ENCODE measurements at places on chromosomes 7 and 10.

DNA sequence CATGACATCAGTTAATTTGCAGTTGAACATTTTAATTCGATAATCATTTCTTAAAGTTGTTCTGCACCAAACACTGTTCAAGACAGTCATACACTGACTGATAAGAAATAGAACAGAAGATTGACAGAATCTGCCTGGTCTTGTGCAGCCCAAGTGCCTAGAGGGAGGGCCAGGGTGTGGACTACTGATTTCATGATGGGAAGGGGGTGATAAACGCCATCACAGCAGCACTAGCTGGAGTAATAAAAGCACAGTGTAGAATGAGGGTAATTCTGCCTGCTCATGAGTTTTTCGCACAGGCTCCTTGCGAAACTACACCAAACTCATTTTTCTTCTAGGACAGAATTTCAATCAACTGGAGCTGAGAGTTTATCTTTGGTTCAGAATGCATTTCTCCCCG, 270.1 kb downstream of the ARL4A start:
- DNase-seq, result no peak

GRCh38 chr7:50347693-50348092, 43.2 kb downstream of the IKZF1 start:
- no peak for DNase-seq

- DNase-seq, result no peak
Observed at GRCh38 chr7:88146616-88147015, 73.2 kb downstream of the SRI start.

- no peak for DNase-seq
Observed at GRCh38 chr7:114988755-114989375, 67.0 kb downstream of the MDFIC start.

- DNase-seq, result no peak
Observed at GRCh38 chr7:68868978-68869377, 729.3 kb upstream of the AUTS2 start.

GRCh38 chr7:10216462-10216861, 757.2 kb upstream of the PHF14 start:
- DNase-seq, result no peak

DNA sequence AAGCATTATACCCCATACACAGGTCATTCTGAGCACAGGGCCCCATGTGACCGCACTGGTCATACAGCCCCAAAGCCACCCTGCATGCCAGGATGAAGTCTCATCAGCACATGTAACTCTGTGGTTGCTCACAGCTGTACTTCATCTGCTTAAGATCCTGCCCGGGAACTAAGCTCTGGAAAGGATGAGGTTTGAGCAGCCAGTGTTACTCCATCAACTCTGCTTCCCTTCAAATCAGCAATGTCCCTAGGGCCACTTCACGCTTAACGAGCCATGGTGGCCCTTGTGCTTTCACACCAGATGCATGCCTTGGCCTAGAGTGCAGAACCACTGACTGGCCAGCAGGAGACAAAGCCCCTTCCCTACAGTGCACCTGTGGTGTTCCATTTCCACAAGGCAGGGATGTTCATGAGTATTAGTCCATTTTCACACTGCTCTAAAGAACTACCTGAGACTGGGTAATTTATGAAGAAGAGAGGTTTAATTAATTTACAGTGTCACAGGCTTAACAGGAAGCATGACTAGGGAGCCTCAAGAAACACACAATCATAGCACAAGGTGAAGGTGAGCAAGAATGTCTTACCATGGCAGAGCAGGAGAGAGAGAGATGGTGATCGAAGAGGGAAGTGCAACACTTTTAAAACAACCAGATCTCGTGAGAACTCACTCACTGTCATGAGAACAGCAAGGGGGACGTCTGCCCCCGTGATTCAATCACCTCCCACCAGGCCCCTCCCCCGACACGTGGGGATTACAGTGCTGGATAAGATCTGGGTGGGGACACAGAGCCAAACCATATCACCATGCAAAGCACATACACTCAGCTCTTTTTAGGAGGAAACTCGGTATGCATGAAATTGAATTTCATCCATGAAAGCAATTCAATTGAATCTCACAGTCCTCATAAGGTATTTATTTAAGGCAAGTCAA, 149.0 kb upstream of the CDCA7L start:
- no peak for DNase-seq

- DNase-seq, result no peak
Observed at GRCh38 chr7:133931053-133931452, 196.1 kb upstream of the LRGUK start.

DNA sequence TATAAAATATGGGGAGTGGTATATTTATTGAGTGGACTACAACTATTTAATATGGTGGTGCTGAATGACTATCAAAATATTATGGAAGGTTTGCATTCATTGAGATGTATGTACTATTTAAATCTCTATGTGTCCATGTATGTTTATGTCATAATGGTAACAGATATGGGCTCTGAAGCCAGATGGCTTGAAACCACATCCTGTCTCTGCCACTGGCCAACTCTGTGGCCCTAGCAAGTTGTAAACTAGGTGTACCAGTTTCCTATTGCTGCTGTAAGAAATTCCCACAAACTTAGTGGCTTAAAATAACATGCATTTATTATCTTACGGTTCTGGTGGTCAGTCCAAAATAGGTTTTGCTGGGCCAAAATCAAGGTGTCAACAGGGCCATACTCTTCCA, 198.1 kb upstream of the NFE2L3 start:
- DNase-seq, result no peak

- DNase-seq, result no peak
Observed at GRCh38 chr7:114631249-114631822, 216.7 kb downstream of the FOXP2 start.

- DNase-seq, result no peak
Observed at GRCh38 chr10:87867453-87867852, 4.0 kb downstream of the PTEN start.

GRCh38 chr7:32062150-32062549, 8.1 kb downstream of the PDE1C start:
- peak; percentile 46 for DNase-seq

DNA sequence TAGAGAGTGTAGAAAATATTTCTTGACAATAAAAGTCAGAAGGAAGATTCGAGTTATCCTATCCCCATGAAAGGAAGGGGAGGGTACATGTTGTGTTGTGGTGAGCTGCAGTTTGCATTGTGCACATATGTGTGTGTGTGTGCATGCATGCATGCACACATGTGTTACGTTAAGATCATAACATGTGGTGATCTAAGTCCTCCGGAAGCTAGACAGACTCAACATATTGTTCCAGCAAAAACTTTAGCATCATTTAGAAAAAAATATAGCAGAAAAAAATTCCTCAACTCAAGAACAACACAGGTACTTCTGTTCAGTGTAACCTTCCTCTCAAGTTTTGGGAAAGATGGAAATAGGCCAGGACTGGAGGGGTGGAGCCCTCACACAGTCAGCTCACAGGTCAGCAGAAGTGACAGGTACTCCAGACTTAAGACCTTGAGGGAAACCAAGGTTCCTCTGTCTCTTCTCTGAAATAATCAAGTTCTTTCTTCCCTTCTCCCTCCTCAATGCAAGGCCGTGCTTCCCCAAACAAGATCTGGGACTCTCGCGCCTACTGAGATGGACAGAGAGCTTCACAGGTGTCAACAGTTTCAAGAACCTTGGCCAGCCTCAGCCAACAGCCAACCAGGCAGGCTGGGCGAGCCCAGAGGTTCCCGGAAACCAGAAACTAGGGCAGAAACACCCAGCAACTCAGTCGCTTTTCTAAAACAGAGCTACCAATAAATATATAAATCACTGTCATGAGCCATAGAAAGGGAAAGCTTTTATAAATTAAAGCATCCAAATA, 205.2 kb downstream of the FAM107B start:
- no peak for DNase-seq

- no peak for DNase-seq
Observed at GRCh38 chr10:11881477-11882417, 58.6 kb downstream of the PROSER2 start.

DNA sequence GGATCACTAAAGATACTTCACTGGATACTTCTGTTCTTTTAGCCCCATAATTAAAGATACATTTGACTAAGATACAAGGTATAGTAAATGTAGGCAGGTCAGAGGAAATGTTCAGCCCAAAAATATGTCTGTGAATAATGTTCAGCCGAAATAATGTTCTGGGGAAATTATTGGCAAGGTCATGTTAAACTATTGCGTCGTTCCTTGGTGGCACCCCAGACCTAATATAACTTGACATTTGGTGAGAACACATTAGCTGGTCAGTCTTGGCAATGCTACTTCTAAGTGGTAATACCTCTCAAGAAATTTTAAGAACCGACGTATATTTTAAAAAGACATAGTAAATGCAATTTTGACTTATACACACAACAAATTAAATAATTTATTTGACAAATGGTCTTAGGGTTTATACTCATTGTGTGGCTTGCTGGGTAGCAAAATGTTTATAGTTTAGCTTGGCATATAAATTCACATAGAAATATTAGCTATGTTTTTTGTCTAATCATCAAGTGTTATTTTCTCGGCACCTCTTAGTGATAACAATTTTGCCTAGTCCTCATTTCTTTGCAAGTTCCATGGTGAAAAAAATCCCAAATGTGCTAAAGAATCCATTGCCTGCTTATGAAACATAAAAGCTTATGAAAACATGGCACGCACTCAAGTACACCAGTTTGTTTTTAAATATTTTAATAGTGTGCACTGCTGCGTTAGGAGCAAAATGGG, 270.3 kb upstream of the NEBL start:
- no peak for DNase-seq

- no peak for DNase-seq
Observed at GRCh38 chr7:30842542-30843451, 68.9 kb upstream of the AQP1 start.

DNA sequence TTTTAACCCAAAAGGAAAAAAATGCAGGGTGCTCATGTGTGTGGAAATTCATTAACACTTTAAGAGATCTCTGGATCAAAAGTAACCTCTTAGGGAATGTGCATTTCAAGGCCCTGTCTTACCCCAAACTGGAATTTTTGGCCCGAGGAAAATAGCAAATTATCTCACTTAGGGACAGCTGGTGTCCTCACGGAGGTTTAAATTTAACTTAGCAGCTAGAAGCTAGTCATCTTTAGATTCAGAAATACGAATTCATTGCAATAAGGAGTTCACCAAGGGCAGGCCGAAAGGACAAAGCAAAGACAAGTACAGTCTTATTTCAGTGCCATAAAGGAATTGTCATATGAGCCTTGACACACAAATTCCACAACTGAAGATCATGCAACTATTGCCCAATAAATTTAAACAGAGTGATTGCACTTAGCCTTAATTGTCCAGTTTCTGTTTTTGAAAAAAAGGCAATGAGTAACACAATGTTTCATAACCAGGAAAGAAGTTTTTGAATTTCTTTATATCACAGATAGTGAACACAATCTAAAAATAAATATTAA, 22.4 kb upstream of the SEMA3C start:
- DNase-seq, result peak; percentile 83

- DNase-seq, result no peak
Observed at GRCh38 chr10:111360260-111360925, 283.6 kb downstream of the ADRA2A start.

- DNase-seq, result no peak
Observed at GRCh38 chr10:55374060-55374459, 573.0 kb upstream of the PCDH15 start.

GRCh38 chr7:3787717-3788264, 486.7 kb downstream of the SDK1 start:
- no peak for DNase-seq

DNA sequence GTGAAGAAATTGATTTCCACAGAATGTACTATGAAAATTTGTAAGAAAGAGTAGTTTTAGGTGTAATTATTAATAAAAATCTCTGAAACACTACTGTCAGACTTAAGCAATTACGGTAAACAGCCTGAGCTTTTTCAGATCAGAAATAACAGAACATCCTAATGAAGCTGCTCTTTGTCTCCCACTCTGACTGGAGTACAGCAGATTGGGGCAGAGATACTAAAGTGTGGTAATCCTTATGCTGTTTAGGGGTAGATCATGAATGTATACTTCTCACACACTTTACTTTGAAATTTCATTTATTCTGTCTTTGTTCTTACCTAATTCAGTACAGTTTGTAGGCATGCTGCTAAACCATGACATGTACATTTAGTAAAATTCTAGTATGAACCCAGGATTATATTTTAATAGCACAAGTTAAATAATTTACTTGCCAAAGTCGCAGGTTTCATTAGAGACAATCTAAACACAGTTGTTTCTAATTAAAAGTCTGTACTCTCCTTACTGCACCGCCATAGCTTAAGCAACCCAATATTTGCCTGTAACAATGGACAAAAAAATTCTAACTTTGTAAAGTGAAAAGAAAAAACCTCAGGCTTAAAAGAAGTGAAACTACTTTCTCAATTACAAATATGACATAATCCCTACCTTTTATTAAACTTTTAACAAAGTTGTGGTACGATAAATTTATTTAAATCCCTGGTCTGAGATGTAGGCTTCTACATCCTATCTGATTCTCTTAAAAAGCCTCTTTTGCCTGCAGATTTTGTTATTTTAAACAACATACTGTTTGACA, 88.8 kb downstream of the KMT2E start:
- DNase-seq, result no peak

- peak; percentile 54 for DNase-seq
Observed at GRCh38 chr10:17430647-17431355, 23.6 kb downstream of the ST8SIA6 start.

GRCh38 chr7:130669085-130669700, 645 bp upstream of the COPG2 start:
- peak; percentile 28 for DNase-seq

DNA sequence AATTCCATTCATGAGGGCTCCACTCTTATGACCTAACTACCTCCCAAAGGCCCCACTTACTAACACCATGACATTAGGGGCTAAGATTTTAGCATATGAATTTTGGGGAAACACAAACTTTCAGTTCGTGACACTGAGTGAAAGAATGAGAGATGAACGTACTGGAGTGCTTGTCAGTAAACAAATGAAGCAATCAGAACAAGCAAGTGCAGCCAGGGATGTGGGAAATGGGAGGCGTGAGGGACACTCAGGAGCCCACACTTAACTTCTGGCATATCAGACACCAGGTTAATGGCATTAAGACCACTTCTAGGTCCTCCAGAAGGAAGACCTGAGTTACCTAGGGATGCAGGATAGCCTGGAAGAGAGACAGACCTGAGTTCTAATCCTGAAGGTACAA, 2.3 kb upstream of the MDFIC start:
- no peak for DNase-seq

DNA sequence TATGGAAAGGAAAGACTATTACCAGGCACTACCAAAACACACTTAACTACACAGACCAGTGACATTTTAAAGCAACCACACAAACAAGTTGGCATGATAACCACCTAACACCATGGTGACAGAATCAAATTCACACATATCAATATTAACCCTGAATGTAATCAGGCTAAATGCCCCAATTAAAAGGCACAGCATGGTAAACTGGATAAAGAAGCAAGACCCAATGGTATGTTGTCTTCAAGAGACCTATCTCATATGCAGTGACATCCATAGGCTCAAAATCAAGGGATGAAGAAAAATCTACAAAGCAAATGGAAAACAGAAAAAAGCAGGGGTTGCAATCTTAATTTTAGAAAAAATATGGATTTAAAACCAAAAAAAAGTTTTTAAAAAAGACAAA, 86.0 kb downstream of the SAMD9 start:
- DNase-seq, result no peak

Data from inflammatory macrophage (primary cell).